ENCODE measurements at places on chromosomes 16 and 17. TPM values are rescaled to one million over a fixed set of nuclear protein-coding genes. Genes with fewer than 3 reads are reported as not detected.

- DNase-seq, result no peak
These were observed 12.1 kb upstream of the C16orf74 start for GRCh38 chr16:85762970-85763369.

IL17C gene
- not detected for total RNA-seq

- no peak for DNase-seq
These were observed 686 bp downstream of the MLST8 start for GRCh38 chr16:2205967-2206313.

- DNase-seq, result no peak
These were observed 702 bp upstream of the MARVELD3 start for GRCh38 chr16:71625113-71625850.

GRCh38 chr17:30942308-30943079 is 20.7 kb downstream of the ADAP2 start:
- no peak for DNase-seq

- DNase-seq, result peak; percentile 65
These were observed 37.5 kb downstream of the ERCC4 start for GRCh38 chr16:13957197-13958078.

GRCh38 chr16:87764600-87765472 is 950 bp downstream of the KLHDC4 start:
- DNase-seq, result no peak

- no peak for DNase-seq
These were observed 59.9 kb upstream of the CRISPLD2 start for GRCh38 chr16:84759906-84760305.

- no peak for DNase-seq
These were observed 11.6 kb upstream of the ROGDI start for GRCh38 chr16:4814046-4814445.

DNA sequence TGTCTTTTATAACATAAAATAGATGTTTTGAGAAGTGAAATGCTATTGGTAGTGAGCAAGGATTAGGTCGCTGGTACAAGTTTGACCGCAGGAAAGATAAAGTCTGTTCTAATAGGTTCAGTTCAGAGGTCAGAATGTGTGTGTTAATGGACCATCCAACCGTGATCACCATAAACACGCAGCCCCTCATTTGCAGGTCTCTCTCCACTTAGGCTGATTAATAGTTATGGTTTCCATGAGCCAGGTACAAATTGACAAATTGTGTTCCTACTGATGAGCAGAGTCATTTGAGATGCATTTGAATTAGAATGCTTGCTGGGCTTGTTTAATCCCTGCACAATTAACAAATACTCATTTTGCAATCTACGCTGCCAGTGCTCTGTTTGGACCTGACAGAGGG is 318.1 kb upstream of the GOT2 start:
- no peak for DNase-seq

DNA sequence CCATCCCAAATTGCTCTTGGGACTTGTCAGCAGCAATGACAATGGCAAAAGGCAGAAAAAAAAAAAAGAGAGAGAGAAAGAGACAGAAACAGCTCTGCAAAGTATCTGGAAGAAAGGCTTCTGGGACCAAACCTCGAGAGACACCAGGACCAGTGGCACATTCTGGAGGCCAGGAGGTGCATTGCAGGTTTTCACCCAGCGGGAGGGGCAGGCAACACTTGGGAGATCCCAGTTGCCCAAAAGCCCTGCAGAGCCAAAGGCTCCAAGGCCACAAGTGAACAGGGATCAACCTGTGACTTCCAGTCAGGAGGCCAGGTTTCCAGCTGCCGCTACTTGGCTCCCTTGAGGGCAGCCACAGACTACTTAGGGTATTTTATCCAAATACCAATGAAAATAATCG is 110.8 kb upstream of the CDH5 start:
- DNase-seq, result no peak

DNA sequence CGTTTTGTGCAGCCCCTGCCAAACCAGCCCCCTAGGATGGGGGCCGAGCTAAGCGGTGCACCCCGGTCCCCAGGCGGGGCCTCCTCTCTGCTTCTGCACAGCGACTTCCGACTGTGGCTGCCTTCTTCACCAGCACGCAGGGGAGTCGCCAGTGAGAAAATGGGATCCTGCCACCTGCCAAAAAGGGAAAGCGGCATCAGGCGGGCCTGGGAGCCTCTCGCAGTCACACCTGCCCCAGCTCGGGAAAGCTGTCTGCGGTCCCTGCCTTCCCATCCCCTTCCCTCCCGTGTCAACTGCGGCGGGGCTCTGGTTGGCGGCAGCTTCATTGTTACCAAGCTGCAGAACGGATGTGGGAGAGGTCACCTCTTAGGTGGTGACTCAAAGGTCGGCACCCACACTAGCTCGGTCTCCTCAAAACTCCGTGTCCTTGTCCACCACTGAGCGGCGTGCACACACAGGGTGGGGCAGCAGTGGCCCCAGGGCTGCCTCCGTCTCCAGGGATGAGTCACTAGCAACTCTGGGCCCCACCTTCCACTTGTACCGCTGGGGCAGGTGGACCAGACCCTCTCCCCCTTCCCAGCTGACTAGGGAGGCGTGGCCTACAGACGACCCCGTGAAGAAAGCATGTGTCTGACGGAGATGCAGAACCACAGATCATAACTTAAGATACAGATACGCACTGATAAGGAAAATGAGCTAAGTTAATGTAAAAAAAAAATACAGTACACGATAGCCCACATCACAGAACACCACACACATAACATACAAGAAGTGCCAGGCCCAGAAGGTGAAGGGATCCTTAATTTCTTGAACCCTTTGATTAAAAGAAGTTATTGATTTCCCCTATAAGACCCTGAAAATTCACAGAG is 1.5 kb upstream of the PCYT2 start:
- no peak for DNase-seq

FNDC8 gene
- not detected for total RNA-seq

DNA sequence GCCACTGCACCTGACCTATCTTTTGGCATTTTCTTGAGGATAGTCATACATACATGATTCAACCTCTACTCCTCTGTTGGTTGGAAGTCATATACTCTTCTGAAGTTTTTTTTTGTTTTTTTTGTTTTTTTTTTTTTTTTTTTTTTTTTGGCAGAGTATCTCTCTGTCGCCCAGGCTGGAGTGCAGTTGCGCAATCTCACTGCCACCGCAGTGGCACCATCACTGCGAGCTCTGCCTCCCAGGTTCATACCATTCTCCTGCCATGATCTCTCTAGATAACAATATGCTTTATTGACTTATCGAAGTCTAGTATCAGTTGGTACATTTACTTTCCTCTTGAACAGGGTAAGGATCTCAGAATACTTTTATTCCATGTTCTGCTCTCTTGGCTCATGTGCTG is 224.2 kb upstream of the WSCD1 start:
- no peak for DNase-seq

WDR90 gene
- 17.1 TPM for total RNA-seq

DNA sequence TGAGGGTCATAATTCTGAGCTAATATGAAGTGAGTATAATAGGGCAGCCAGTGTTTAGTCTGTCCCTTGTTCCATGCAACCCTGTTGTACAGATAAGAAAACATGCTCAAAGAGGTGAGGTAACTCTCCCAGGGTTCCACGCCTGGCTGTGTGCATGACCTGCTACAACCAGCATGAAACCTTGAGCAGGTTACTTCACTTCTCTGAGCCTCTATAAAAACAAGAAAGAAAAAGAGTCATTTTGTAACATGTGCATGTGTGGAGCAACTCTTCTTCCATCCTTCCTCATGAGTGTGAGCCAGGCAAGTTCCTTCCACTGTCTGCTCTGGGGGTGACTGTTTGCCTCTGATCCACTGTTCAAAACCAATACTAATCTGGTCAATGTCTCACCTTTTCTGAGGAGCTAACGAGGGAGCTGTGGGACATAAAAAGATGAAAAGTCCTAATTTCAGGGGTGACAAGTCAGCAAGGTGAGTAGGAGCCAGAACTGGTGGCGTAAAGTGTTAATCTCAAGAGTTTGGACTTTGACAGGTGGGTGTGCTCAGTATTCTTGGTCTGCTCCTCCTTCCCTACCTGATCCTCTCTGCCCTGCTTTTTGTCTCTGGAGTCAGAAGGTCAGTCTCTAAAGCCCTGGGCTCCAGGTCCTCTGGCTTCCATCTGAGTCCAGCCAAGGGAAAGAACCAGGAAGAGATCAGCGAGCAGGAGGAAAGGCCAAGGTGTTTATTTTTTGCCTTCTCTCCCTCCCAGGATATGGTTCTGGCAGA is 21.5 kb downstream of the GFOD2 start:
- no peak for DNase-seq

CLDN6 gene
- not detected for total RNA-seq

GRCh38 chr16:74813109-74813641 is 38.6 kb upstream of the FA2H start:
- DNase-seq, result peak; percentile 75

DNA sequence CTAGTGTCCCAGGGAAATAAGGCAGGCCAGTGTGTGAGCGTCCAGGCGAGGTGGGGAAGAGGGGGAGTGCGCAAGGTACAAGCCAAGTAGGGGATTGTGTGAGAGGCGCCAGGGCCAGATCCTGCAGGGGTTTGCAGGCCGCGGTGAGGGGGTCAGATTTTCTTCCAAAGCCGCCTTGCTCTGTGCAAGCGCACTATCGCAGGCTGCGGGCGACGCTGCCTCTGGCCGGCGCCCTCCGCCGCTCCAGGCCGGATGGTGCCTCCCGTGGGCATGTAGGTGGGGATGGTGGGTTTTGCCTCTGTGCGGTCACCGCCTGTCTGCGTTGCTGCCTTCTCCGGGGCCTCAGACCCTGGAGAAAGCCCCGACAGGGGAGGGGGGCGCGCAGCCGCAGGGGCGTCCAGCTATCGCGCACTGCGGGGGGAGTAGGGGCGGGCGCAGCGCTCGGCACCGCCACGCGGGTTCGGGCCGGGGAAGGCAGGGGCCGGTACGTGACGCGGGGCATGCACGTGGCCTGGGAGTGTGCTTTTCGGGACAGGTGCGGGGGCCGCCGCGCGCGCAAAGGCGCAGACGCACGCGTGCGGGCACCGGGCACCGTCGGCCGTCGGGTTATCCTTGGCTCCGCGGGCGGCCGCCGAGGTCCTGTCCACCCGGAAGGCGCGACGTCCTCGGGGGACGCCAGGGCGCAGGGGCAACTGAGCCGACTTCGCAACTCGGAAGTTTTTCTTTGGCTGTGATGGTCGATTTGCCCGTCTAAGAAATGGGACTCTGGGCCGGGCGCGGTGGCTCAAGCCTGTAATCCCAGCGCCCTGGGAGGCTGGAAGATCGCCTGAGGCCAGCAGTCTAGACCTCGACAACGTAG is 1.1 kb upstream of the HAPSTR1 start:
- peak; percentile 52 for DNase-seq

TNK1 gene
- total RNA-seq, result 2.1 TPM

- peak; percentile 93 for DNase-seq
These were observed 11.5 kb downstream of the CCL16 start for GRCh38 chr17:35969558-35970380.

- no peak for DNase-seq
These were observed 18.1 kb downstream of the SLC13A5 start for GRCh38 chr17:6695051-6695450.

GRCh38 chr17:4594931-4595684 is 10.8 kb downstream of the SMTNL2 start:
- no peak for DNase-seq

DNA sequence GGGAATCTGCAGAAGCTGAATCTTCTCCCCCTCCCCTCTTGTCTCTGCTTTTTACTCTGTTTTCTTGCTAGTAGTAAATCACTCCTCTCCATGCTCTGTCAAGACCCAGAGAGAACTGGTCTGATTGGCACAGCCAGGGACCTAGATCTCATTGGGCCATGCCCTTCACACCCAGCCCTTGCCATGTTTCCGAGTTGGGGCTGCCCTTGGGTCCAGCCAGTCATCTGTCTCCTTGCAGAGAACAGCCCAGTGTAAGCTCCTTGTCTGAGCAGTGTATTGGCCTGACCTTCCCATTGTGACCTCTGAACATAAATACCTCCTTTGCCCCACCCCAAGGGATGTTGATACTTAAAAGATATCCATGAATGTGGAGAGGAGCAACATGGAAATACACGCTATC is 3.9 kb downstream of the MMP15 start:
- DNase-seq, result no peak

EPOP gene
- total RNA-seq, result not detected

DNA sequence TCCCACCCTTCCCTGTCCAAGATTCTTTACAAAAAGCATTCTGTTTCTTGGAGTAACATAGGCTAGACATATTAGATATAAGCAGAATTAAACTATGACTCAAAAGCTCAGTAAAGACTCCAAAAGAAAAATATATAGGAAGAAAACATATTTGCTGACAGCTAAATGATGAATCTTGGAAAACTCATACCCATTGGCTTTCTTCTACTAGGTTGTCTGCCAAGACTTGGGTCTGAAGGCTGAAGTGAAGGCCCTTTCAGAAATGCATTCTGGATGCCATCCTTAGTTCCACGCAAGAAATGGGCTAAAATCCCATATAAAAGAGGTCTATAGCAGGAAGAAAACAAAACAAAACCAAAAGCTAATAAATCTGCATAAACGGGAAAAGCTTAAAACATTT is 15.1 kb downstream of the CEP20 start:
- DNase-seq, result no peak

LHX1 gene
- not detected for total RNA-seq

CCDC200 gene
- not detected for total RNA-seq

DNA sequence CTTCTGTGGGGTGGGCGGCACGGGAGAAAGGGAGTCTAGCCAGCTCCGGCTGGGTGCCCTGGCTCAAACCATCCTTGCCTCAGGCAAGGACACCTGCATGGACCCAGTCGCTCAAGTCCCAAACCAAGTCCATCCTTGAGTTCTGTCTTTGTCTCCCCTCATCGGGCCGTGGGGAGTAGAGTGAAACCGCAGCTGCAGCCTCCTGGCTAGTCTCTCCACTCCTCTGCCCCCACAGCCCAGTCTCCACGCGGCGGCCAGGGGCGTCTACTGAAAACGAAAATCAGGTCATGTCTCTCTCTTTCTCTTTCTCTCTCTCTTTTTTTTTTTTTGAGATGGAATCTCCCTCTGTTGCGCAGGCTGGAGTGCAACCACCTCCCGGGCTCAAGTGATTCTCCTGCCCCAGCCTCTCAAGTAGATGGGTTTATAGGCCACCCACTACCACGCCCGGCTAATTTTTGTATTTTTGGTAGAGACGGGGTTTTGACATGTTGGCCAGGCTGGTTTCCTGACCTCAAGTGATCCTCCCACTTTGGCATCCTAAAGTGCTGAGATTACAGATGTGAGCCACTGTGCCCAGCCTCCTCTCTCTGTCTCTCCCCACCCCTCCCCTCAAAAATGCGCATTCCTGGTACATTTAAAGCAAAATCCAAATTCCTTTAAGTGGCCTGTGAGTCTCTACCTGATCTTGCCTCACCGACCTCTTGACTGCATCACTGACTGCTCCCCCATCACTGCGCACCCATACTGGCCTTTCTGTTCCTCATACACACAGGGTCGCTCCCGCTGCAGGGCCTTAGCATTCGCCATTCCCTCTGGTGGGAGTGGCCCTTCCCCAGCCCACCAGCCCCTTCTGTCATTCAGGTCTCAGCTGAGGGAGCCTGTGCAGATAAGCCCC is 17.7 kb upstream of the RMI2 start:
- no peak for DNase-seq

- peak; percentile 33 for DNase-seq
These were observed 32.0 kb upstream of the PLLP start for GRCh38 chr16:57316390-57317017.

HP gene
- total RNA-seq, result 2.4 TPM

DNA sequence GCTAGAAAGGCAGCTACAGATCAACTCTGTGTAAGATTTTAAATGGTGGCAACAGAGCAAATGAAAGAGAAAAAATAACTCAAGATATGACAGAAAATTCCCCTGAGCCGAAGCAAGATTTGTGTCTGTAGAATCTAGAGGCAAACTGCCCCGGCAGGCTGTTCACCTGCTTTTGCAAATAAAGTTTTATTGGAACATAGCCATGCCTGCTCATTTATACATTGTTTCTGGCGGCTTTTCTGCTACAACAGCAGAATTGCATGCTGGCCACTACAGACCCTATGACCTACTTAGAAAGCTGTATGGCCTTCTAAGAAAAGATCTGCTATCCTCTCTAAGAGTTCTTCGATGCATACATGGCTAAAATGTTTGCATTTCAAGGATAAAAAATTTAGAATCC is 119.5 kb downstream of the SALL1 start:
- no peak for DNase-seq
